ENCODE measurements at places on chromosomes 12 and 14.

- DNase-seq = peak; percentile 41
Measured at GRCh38 chr14:64880221-64881121, 764 bp upstream of the SPTB start.

- DNase-seq = no peak
Measured at GRCh38 chr14:40386433-40386832, 954.2 kb upstream of the FBXO33 start.

DNA sequence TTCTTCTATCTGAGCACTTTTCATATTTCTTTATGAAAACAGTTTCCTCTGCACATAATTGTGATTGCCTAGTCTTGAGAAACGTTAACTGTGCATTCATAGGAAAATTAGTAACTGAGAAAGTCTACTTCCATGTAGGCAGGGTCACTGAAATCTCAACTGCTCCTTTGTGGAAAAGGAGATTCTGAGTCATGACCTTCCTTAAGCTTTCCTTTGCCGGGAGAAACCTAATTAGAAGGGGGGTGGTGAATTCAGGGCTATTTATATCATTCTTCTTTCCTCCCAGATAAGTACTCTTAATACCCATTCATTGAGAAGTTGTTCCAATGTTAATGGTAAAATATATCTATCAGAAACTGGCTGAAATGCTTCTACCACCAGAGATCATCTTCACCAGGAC is 751.0 kb upstream of the TMEM132C start:
- no peak for DNase-seq

- no peak for DNase-seq
Measured at GRCh38 chr14:76922092-76922491, 95.9 kb downstream of the LRRC74A start.

DNA sequence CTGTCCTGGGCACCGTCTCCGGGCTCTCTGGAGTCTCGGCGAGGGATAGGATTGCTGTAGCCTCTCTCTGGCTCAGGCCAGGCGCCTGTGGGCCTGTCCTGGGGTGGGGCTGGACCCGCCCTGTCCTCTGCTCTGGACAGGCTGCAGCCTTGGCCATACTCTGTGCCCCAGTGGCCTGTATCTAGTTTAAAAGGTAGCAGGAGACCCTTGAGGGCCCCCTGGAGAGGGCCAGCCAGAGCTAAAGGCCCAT is 1.8 kb downstream of the KIF26A start:
- no peak for DNase-seq

- DNase-seq = no peak
Measured at GRCh38 chr12:46904406-46905238, 78.8 kb upstream of the SLC38A4 start.

- no peak for DNase-seq
Measured at GRCh38 chr12:1594006-1594260, 448 bp downstream of the FBXL14 start.

GRCh38 chr12:50933459-50934124 is 18.8 kb upstream of the HIGD1C start:
- DNase-seq = no peak

DNA sequence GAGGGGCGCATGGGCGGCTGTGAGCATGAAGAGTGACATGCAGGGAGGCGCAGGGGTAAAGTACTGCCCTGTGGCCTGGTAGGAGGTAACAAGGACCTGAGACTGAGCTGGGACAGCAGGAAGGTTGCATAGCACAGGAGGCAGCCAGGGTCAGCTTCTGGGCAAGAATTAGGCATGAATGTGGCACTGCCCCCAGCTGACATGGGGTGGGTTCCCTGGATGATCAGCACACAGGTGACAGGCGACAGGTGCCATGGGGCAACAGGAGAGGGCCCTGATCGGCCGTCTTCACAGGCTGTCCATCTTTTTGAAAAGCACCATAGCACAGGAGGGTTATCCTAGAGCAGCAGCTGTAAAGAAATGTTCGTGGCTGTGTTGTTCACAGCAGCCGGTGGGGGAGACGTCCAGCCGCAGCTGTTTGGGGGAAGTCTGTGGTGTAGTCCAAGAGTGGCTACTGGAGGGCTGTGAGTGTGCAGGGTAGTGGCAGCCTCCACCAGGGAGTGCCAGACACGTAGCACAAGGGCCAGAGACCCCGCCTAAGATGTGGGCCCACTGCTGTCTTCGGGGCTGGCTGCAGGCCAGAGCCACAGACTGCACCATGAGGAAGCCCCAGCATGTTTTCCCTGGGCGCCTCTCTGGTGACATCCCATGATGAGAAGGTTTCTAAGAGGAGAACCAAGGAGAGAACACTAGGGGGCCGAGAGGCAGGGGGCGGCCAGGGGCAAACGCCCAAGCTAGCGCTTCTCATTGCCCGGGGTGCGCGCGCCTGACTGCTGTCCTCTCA is 8.4 kb downstream of the CLBA1 start:
- no peak for DNase-seq

GRCh38 chr14:62501021-62501750 is 544.1 kb downstream of the KCNH5 start:
- no peak for DNase-seq

GRCh38 chr12:98561846-98562245 is 31.6 kb upstream of the SLC25A3 start:
- no peak for DNase-seq

DNA sequence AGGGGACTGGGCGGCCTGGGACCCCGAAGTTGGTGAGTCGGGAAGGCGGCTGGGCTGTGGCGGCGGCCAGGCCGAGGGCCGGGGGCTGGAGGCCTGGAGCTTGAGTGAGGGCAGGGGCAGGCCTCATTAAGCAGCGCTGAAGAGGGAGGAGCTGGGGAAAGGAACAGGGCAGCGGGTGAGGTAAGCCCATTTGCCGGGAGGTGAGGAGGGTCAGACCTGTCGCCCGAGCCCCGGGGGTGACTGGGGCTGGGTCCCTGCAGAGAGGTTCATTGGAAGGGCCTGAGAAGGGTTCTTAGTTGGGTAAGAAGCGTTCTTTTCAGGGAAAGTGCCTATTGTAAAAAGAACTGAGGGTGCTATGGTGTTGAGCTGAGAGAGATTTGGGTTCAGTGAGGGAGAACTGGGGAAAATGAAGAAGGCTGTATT is 441 bp downstream of the RAB5B start:
- no peak for DNase-seq

DNA sequence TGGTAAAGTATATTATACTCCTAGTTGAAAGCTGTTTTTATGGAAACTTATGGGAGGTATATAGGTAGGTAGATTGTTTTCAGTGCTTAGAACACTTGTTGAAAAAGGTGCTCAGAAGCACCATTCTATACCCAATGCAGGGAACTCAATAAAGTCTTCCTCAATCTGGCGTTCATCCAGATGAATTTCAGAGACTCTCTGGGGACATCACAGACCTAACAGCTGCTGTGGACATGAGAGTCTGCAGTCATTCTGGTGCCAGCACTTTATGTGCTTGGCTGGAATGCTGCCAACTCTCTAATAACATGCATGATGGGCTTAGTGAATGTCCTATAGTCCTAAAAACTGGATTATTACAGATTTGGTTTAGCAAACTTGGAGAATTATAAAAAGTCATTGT is 115.9 kb downstream of the NTN4 start:
- no peak for DNase-seq

DNA sequence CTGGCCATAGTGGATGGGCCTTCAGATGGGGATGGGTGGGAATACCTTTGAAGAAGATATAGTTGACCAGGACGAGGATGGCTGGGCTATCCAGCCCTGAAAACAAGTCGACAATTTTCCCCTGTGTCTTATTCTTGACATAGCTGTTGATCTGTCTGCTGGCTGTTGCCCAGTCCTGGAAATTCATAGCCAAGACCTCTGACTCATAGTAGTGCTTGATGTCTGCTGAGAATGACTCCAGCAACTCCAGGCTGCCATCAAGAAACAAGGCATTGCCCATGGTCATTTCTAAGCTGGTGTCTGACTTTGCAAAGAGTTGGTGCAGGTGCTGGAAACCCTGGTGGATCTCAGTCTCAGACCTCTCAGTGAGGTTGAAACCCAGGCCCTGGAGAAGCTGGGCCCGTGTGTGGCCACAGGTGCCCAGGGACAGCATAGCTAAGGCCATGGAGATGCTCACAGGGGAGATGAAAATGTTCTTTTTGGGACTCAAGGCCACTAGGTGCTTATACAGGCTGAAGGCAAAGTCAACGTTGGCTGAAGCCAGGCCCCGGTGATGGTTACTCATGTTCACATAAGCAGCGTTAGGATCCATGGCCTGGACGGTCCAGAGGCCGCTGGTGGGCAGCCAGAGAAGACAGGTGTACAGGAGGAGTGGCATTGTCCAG is 9.0 kb downstream of the SERPINA6 start:
- DNase-seq = no peak
